ENCODE measurements at places on chromosomes 16 and 17. TPM values are rescaled to one million over a fixed set of nuclear protein-coding genes. Genes with fewer than 3 reads are reported as not detected.

DNA sequence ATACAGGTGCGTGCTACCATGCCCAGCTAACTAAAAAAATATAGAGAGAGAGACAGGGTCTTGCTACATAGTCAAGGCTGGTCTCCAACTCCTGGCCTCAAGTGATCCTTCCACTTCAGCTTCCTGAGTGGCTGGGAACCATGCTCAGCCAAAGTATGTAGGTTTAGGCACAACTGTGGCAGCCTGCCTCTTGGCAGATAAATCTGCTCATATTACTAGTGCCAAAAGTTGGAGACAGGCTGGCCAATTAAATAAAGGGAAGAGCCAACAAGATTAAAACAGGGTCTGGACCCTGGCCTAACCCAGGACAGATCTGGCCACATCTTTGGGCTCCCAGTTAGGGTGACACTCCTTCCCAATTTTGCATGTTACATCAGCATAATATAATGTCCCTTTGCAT is 151.7 kb downstream of the CBLN1 start:
- no peak for DNase-seq

DNA sequence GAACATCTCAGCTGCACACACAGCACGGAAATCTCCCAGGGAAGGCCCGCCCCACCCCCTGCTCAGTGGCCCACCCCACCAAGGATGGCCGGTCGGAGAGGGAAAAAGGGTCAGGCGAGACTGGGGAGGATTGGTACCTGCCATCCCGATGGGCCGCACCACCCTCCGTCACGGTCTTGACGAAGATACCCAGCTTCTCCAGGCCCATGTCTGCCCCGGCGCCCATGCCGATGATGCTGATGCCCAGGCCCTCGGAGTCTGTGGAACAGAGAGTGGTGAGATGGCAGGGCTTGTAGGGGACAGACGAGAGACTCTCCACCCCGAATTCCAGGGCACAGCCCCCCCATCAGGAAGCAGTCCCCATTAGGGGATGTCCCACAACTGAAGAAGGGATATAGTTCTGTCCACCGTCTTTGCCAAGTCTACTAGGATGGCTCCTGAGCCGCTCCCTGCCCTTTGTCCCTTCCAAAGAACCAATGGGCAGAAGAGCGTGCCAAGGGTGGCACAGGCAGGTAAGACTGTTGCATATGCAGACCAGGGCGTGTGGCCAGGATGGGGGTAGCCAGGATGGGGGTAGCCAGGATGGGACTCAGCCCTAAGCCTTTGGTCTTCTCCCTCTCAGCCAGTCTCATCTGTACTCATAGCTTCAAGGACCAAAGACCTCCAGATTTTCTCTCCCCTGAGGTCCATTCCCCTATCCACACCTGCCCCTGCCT is 6.9 kb downstream of the PPP1R9B start:
- DNase-seq: no peak

DNA sequence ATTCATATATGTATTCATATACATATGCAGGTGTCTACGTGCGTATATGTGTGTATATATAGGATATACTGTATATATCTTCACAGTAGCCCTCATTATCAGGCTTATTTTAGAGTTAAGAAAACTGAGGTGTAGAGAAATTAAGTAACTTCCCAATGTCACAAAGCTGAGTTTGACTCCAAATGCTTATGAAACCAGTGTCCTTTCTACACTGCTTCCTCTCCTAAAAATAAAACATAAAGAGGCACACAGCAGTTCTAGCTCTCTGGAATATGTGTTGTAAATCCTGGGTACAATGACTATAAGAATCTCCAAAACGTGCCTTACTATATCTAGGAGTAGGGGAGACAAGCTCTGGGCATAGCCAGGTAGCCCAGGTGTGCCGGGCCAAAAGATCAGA is 40.0 kb upstream of the CCL1 start:
- DNase-seq: no peak

Gene NACA2
- 0.43 TPM for total RNA-seq

Gene ABCA5
- total RNA-seq: 3.7 TPM

- no peak for DNase-seq
Measured at GRCh38 chr16:86926181-86927094, 348.1 kb downstream of the FOXL1 start.

All from MG63 (cell line).